ENCODE measurements at places on chromosomes 6 and 20. TPM values are rescaled to one million over a fixed set of nuclear protein-coding genes. Genes with fewer than 3 reads are reported as not detected.

DNA sequence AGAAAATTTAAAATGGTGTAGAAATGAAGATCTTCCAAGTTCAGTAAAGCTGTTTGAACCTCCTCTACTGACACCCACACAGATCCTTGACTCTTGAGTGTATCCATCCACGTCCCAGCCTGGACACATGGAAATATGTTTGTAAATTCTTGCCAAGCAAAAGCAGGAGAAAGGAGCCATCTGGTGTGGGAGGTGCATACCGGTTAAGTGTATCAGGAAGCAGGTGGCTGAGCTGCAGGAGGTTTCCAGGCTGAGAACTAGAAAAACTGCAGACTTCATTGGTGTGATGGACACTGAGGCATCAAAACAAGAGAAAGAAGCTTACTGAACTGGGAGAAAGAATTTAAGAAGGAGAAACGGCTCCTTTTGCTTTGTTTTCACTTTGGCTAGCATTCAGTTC, 229.9 kb upstream of the GRIK2 start:
- no peak overlapping the region for H3K27ac ChIP-seq
- DNase-seq, result no peak
- H3K4me3 ChIP-seq, result no peak overlapping the region
- no peaks in the 10 kb centered on the region for H3K36me3 ChIP-seq
- H3K27me3 ChIP-seq, result no peaks in the 10 kb centered on the region

DNA sequence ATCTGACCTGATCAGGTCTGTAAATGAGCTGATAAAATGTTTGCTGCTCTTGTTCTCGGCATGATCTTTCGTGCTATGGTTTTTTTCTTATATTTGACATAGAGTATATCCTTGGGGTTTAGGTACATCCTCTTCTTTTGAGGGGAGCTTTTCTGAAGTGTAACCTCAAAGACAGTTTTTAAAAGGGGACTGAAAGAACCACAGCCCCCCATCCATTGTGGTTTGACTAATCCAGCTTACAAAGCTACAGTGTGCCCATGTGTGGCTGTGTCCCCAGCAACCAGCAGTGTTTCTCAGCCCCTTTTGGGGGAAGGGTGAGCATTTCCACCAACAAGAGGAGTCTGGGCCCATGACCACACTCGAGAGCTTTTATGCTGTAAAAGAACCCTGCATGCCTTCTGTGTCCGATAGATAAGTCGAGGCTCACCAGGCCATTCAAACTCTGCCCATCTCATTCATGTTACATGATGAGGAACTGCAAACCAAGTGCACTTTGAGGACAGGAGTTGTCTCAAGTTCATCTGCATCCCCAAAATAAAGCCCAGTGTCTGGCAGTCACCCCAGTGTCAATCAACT, 266.0 kb downstream of the SLC24A3 start:
- no peak overlapping the region for H3K4me3 ChIP-seq
- H3K27me3 ChIP-seq, result no peaks in the 10 kb centered on the region
- no peaks in the 10 kb centered on the region for H3K36me3 ChIP-seq
- H3K4me1 ChIP-seq, result no peaks in the 10 kb centered on the region

DNA sequence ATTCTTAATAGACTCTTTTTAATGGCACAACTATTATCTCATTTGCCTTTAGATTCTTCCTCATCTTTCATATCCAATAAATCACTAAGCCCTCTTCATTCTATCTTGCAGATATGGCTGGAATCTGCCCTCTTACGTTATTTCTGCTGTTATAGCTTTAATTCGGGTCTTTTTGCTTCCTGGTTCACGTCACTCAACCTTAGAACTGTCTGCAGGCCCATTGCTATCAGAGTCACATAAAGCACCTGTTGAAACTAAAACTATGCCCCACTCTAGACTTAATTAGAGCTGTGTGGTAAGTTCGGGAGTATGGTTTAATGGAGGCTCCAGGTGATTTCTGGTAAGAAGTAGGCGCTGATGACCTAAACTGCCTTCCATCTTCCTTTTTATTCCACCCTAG, 988 bp downstream of the QRSL1 start:
- H3K36me3 ChIP-seq, result no peaks in the 10 kb centered on the region
- no peaks in the 10 kb centered on the region for H3K4me1 ChIP-seq
- no peak overlapping the region for H3K27ac ChIP-seq

DNA sequence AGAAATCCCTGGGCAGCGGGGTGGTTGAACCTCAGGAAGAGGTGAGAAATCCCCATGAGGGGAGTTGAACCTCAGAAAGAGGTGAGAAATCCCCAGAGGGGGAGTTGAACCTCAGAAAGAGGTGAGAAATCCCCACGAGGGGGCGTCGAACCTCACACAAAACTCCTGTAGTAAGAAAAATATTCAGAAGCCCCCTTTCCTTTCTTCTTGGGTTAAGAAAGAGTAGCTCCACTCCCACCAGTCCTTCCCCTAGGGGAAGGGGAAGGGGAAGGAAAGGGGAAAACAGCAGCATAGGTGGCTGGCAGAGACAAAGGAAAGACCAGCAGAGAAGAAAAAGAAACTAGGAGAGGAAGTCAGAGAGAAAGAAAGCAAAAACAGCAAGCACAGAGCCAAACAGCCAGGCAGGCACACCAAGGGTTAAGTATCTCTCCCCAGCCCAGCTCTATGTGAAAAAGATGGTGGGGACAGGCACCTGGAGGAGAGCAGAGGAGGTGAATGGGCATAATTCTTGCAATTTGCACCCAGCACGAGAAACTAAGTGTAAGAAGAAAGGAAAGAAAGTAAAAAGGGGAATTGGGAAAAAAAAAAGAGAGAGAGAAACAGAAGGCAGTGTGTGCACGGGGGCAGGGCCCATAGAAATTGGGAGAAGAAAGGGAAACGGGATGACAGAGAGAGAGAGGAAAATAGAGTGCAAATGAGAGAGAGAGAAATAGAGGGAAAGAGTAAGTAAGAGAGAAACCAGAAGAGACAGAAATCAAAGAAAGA, 88.2 kb downstream of the PLG start:
- H3K27ac ChIP-seq, result no peak overlapping the region
- no peak overlapping the region for H3K4me3 ChIP-seq
- no peaks in the 10 kb centered on the region for H3K36me3 ChIP-seq
- DNase-seq, result no peak

DNA sequence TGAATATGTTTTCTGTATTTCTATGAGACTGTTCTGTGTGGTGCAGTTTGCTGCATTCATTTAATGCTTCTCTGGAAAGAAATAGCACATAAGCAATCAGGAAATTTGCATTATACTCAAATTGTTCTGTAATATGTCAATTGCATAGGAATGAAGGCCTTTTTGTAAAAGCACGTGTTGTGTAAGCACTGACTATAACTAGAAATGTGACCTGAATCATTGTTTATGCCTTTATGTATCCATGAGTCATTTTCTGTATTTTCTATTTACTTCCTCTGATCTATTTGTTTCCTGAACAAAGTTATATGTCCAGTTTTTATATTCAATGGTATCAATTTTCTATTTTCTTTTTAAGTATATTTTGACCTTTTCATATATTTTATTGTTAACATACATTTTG, 1455.3 kb downstream of the GRIK2 start:
- no peak for DNase-seq
- H3K4me3 ChIP-seq, result no peak overlapping the region

The SYNDIG1 gene
- total RNA-seq, result 0.36 TPM

The SLC17A1 gene
- total RNA-seq, result not detected

- no peaks in the 10 kb centered on the region for H3K27me3 ChIP-seq
- no peak overlapping the region for H3K27ac ChIP-seq
- H3K36me3 ChIP-seq, result no peaks in the 10 kb centered on the region
- no peak for DNase-seq
- H3K4me1 ChIP-seq, result no peaks in the 10 kb centered on the region
Observed at GRCh38 chr6:40796260-40797221, 209.4 kb upstream of the LRFN2 start.

The RIN2 gene
- 57.3 TPM for total RNA-seq

- no peaks in the 10 kb centered on the region for H3K4me1 ChIP-seq
- H3K36me3 ChIP-seq, result no peaks in the 10 kb centered on the region
- no peaks in the 10 kb centered on the region for H3K27me3 ChIP-seq
- H3K27ac ChIP-seq, result no peak overlapping the region
- DNase-seq, result no peak
- H3K4me3 ChIP-seq, result no peak overlapping the region
Observed at GRCh38 chr20:2248837-2249236, 47.0 kb upstream of the TGM3 start.

The SPATA25 gene
- total RNA-seq, result 1.6 TPM

The CGAS gene
- 5.3 TPM for total RNA-seq

- no peak overlapping the region for H3K27ac ChIP-seq
- no peak overlapping the region for H3K4me3 ChIP-seq
- H3K4me1 ChIP-seq, result no peaks in the 10 kb centered on the region
- H3K36me3 ChIP-seq, result no peaks in the 10 kb centered on the region
- H3K27me3 ChIP-seq, result no peaks in the 10 kb centered on the region
Observed at GRCh38 chr20:48066851-48067250, 281.6 kb upstream of the SULF2 start.

DNA sequence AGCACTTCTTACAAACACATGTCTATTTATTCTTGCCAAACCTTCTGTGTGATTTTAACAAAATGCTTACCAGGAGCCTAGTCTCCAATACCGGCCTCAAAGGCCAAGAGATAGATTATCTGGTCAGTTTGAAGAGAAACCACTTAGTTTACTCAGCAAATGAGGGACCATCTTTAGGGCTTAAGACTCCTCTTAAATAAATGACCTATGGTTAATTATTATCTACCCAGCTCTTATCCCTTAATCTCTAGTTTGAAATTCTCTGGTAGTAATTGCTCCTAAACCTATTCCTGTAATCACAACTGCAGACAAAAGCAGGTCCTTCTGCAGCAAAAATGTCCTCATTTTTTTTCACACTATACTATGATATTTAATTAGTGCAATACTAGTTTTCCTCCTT, 301.8 kb downstream of the KIF16B start:
- no peak for DNase-seq
- no peak overlapping the region for H3K4me3 ChIP-seq
- no peak overlapping the region for H3K27ac ChIP-seq
- no peaks in the 10 kb centered on the region for H3K27me3 ChIP-seq
- H3K36me3 ChIP-seq, result peaks cover 5% of the 10 kb centered on the region

GRCh38 chr20:18623156-18623910, 35.5 kb downstream of the DTD1 start:
- peaks cover 18% of the 10 kb centered on the region for H3K4me1 ChIP-seq
- no peak overlapping the region for H3K4me3 ChIP-seq
- H3K36me3 ChIP-seq, result no peaks in the 10 kb centered on the region
- H3K27me3 ChIP-seq, result no peaks in the 10 kb centered on the region
- H3K27ac ChIP-seq, result no peak overlapping the region

- no peaks in the 10 kb centered on the region for H3K4me1 ChIP-seq
- H3K27ac ChIP-seq, result no peak overlapping the region
- no peaks in the 10 kb centered on the region for H3K27me3 ChIP-seq
- H3K4me3 ChIP-seq, result no peak overlapping the region
Observed at GRCh38 chr20:18712882-18713281, 100.7 kb upstream of the SCP2D1 start.

The PABPC1L gene
- 9.2 TPM for total RNA-seq

The SLC35F1 gene
- 3.8 TPM for total RNA-seq

All from sigmoid colon (tissue), 7 donors.